ENCODE measurements at places on chromosomes 12 and 14.
A peak's percentile ranks its signal among the peaks of the same experiment; 100 is the strongest.

DNA sequence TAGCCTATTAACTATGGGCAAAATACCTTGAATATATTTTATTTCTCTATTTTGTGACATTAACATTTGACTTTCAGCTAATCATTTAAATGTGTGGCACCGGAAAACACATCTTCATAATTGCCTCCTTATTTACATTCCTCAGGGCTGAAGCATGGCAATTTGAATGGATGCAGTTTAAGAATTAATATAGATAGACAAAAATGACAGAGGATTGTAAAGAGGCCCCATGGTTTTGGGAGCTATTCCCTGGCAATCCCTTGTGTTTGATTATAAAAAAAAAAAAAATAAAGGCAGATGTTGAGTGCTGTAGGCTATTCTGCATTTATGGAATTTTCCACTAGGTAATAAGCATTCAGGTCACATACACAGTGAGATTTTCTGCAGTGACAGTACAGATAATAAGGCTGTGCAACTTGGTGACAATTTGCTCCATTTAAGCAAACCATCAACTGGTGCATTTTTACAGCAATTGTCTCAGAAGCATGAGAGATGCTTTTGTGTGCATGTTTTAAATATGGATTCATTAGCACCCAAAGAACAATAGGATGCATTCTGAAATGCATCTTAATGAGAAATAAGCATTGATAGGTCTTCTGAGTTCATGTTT lies 123.2 kb upstream of the SLC38A4 start:
- no peak for DNase-seq

- DNase-seq: no peak
Observed at GRCh38 chr14:21136024-21136423, 19.8 kb downstream of the OR5AU1 start.

DNA sequence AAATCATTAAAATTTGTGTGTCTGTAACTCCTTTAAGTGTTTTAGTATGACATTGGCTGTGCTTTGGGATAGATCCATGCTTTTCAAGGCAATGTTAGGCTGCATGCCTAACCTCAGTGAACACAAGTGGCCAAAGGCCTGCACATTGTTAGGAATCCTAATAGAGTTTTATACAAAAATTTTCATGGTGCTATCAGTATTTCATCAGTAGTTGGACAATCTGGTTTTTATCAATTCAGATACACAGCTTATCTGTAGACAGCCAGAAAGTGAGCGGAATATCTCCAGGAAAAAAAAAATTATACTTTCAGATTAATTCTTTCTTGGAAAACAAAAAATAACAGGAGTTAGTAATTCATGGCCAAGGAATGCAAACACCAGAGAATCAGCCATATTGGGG lies 324.0 kb upstream of the PDE3A start:
- DNase-seq: no peak

DNA sequence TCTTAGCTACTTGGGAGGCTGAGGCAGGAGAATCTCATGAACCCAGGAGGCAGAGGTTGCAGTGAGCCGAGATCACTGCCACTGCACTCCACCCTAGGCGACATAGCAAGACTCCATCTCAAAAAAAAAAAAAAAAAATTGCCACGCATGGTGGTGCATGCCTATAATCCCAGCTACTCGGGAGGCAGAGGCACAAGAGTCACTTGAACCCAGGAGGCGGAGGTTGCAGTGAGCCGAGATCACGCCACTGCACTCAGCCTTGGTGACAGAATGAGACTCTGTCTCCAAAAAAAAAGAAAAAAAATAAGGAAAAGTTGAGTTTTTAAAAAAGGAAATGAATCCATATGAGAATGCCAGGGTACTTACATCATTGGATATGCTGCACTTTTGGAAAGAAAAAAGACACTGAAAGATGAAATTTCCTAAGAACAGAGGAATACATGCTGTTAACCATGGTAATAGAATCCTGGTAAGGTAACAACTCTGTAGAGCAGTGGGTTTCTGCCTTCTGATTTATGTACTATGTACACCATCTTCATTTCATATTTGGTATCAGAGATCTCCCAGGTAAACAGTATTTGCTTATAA lies 222.7 kb downstream of the ERC1 start:
- DNase-seq: no peak

- DNase-seq: no peak
Observed at GRCh38 chr12:116045150-116045549, 232.3 kb downstream of the MED13L start.

DNA sequence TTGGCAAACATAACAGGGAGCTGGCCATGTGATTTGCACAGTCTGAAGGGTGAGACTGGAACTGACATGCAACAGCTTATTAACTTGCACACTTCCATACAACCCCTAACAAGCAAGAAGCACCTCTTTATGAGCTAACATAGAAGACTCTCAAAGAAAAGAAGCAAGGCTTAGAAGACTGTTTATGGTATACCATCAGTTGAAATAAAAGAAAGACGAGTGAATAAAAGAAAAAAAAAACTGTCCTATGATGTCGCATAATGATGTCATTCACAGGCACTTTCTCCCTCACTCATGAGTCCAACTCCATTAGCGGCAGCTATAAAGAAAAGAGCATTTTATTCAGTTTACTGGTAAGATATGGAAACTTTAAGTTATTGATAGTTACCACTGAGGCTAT lies 3.3 kb upstream of the MDM1 start:
- DNase-seq: no peak

- DNase-seq: no peak
Observed at GRCh38 chr12:52781399-52782082, 4.4 kb upstream of the KRT76 start.

GRCh38 chr12:130118181-130118580 lies 44.1 kb upstream of the FZD10 start:
- no peak for DNase-seq

DNA sequence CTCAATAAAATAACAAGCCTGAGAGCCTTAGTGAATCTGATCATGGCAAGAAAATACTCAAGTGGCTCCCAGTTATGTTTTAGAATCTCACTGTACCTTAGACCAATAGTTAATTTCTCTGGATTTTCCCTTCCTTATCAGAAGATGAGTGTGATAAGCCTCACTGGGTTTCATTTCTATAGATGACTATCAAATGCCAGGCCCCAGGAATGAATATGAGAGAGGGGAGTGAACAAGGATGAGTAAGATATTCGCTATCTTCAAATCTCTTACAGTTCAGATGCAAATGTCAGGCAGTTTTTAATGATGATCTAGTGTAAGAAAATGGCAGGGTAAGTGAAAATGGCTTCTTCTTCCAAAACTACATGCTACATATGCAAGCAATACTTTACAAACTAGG lies 26.1 kb upstream of the OR10P1 start:
- no peak for DNase-seq

DNA sequence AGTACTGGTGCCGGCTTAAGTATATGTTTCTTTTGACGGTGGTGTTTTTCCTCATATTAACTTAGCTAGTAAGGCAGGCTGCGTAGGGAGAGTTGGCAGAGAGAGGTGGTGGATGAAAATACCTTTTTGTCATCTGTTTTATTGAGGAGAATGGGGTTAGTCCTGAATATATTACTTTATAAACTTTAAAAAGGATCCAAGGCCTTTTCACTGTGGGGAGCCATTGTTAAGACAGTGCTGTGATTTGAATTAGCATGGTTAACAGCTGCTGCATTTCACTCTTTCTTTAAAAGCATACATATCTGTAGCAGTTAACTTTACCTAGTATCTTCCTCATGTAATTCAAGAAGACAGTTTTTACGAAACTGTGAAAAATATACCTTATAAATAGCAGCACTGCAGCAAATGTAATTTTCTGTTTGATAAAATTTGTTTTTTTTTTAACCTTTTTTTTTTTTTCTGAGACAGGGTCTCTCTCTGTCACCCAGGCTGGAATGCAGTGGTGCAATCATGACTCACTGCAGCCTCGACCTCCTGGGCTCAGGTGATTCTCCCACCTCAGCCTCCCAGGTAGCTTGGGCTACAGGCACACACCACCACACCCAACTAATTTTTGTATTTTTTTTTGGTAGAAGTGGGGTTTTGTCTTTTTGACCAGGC lies 57.1 kb downstream of the AEBP2 start:
- DNase-seq: no peak

DNA sequence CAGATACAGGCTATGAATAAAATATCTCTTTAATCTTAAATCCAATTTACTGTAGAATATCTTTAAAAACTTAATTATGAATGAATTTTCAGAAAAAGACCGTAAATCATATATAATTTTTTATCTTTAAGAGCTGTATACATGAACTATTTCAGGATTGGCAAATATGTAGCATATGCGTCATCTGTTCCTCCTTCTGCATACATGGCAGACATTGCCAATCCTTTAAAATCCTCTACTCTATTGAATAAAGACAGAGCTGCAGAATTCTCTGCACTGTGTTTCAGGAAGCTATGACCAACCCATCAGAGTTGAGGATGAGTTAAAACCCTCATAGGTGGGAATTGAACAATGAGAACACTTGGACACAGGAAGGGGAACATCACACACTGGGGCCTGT lies 279.0 kb downstream of the TMEM117 start:
- no peak for DNase-seq

- no peak for DNase-seq
Observed at GRCh38 chr14:86141966-86142365, 612.0 kb downstream of the FLRT2 start.

DNA sequence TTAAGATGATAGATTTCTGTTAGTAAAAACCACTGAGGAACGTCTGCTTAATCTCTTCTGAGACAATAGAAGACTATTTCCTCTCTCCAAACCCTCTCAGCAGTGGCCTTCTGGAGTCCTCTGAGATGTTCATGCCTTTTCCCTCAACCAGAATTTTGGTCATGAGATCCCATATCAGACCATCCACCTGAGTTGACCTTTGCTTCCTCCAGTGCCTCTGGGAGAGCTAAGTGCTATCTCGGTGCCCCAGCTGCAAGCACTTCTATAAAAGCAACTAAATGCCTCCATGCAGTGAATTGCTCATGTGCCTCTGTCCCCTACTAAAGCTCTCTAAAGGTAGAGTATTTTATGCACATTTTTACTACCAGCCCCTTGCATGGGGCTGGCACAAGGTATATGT lies 172.8 kb upstream of the BCL2L14 start:
- no peak for DNase-seq

- no peak for DNase-seq
Observed at GRCh38 chr14:103112400-103113243, 10.6 kb upstream of the TNFAIP2 start.

DNA sequence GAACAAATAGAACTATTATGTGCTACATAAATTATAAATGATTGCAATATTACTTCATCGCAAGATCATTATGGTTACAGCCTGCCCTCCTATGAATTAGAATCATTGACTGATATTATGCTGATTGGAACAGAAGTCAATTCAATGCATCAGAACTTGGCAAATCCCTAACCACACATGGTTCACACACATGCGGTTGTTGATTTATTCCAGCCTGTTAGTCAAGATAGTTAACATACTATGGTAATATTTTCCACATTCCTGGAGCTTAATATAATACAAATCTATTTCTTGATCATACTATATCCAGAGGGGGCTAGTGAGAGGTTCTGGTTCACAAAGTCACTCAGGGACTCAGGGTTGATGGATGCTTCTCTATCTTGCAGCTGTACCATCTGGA lies 9.7 kb upstream of the CACNA1C start:
- no peak for DNase-seq

GRCh38 chr12:118035190-118036041 lies 18.9 kb downstream of the RFC5 start:
- no peak for DNase-seq

GRCh38 chr12:67630373-67631088 lies 18.0 kb upstream of the DYRK2 start:
- DNase-seq: peak; percentile 72

DNA sequence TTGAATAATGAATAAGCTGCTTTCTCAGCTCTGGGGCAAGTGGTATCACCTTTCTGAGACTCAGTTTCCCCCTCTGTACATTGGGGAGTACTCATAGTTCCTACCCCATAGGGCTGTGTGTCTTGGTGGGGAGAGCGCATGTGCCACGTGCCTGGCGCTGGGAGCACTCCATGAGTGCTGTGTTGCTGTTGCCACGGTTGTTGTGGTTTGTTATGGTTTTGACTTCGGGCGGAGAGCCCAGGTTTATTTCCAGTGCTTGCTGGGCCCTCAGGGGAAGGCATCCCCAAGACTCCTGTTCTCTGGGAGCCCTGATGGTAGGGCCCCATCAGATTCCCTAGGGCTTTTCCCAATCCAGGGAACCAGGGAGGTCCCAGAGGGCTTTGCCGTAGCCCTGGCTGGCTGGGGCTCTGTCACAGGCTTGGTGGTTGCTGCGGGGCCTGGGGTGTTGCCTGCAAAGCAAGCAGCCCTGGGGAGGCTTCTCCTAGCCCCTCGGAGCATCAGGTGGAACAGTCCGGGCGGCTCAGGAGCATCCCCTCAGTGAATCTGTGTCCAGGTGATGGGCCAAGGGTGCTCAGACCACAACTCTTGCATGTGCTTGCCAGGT lies 18.6 kb downstream of the SH2B3 start:
- DNase-seq: no peak

GRCh38 chr14:35212471-35213142 lies 79.6 kb upstream of the PSMA6 start:
- DNase-seq: no peak

GRCh38 chr12:8677362-8677761 lies 14.7 kb upstream of the MFAP5 start:
- DNase-seq: no peak

- DNase-seq: no peak
Observed at GRCh38 chr12:103882861-103883596, 42.0 kb upstream of the NT5DC3 start.

DNA sequence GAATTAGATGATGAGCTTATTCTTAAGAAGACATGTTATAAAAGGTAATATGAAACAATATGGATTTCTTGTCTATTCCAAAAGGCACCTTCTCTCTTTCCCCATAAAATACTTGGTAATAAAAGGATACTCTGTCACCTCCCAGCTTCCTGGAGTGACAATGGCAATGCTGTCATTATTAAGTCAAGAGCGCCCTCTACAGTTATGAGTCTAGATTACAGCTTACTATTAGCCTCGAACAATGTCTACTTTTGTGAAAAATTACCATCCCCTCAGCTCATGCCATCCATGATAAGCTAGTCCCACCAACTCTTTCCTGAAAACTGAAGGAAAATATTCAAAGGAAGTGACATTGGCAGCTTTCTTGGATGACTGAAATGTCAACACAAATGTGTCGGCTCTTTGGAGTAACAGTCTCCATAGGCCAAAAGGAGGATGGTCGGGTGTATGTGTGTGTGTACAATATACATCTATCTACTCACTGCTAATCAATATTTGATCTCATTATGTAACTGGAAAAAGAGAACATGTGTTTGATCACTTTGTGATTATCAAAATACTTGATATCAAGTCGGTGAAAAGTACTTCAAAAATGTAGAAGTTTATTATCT lies 48.7 kb upstream of the CDKN3 start:
- DNase-seq: no peak

GRCh38 chr12:25332143-25332542 lies 81.4 kb upstream of the KRAS start:
- no peak for DNase-seq

GRCh38 chr12:68630050-68630449 lies 19.4 kb downstream of the RAP1B start:
- DNase-seq: no peak

GRCh38 chr12:11693601-11694000 lies 44.1 kb downstream of the ETV6 start:
- DNase-seq: no peak

- no peak for DNase-seq
Observed at GRCh38 chr12:130461447-130461815, 123.7 kb downstream of the PIWIL1 start.

GRCh38 chr14:68638141-68638999 lies 154.5 kb downstream of the ZFP36L1 start:
- DNase-seq: no peak
